ENCODE measurements at places on chromosomes 1 and 21.
A peak's percentile ranks its signal among the peaks of the same experiment; 100 is the strongest.

- DNase-seq = no peak
Observed at GRCh38 chr1:167820684-167821355, 93.1 kb downstream of the ADCY10 start.

DNA sequence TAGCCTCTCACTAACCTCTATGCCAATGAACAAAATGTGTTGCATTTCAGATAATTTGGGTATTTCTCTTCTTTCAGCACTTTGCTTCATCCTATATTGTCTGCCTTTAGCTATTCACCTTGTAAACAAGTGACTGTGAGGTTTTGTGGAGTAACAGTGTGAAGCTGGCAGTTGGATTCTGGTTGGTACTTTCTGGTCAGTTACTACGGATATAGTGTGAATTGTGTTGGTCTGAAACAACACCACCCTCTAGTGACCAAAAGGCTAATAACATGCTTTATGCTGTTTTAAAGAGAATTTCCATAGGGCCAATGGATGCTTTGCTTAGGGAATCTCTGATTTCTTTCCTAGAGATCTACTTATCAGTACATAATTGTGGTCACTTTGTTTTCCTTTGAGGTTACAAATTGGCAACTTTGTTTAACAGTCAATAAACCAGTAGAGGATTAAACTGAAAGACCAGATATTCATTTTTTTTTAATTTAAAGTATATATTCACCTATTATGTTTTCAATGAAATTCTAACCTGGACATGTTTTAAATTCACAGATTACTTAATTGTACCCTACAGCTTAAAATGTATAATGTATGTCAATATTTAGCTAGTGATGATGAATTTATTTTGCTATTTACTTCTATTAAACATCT, 2.5 kb upstream of the PTGER3 start:
- DNase-seq = no peak

DNA sequence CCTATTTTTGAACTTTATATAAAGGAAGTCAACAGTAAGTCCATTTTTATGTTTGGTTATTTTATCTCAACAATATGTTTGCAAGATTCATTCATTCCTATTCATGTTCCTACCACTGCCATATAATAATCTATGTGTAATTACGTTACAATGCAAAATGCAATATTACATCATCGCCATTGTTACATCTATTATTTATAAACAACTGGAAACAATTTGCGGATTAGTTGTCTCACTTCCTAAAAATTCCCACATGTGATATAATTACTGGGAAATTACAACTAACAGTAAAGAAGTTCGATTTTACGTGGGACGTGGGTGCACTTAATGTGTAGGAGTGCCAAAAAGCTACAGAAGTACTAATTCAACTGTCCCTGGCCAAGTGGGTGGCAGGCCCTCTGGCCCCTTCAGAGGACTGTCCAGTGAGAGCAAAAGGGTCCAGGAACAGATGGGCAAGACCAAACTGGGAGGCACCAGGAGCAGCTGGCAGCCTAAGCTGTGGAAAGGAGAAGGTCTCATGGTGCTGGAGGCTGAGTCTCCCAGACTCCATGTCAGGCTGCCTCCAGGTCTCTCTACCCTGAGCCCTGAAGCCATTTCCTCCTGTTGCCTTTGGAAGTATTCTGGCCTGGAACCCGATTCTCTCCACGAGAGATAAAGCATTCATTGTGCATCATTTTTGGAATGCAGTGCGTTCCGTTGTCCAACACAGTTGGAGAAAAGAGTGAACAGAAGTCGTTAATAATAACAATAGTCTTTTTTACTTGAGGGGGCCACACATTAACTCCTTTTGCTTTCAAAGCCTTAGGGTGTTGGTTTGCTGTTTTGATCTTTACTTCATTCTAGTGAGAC, 42.9 kb downstream of the TNNT2 start:
- no peak for DNase-seq

DNA sequence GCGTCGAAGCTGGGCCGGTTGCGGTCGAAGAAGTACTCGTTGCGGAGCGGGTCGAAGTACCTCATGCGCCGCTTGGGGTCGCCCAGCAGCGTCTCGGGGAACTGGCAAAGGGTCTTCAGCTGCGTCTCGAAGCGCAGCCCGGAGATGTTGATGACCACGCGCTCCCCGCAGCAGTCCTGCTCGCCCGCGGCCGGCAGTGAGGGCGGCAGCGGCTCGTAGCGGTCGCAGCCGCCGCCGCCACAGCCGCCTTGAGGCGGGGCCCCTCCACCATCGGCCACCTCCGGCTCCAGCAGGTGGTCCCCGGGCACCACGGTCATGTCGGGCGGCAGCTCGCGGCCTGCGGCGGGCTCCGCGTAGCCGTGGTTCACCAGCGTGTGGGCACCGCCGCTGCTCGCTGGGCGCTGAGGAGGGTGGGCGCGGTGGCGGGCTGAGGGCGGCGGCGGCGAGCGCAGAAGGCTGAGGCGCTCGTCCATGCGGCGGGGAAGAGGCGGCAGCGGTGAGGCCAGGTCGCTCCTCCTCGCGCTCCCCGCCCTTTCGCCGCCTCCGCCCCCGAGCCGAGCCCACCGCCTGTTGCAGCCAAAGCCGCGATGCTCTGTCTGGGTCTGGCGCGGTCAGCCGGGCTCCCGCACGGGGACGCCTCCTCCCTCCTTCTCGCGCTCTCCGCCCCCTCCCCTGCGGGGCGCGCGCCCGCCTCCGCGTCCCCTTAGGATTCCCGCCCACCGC, at the start of gene KCNA3:
Gene KCNA3, minus strand, starts transcription at position 604 of the 723 bp plus-strand sequence. Its CDS starts 131 bp downstream, at position 473.
- DNase-seq = peak; percentile 47

DNA sequence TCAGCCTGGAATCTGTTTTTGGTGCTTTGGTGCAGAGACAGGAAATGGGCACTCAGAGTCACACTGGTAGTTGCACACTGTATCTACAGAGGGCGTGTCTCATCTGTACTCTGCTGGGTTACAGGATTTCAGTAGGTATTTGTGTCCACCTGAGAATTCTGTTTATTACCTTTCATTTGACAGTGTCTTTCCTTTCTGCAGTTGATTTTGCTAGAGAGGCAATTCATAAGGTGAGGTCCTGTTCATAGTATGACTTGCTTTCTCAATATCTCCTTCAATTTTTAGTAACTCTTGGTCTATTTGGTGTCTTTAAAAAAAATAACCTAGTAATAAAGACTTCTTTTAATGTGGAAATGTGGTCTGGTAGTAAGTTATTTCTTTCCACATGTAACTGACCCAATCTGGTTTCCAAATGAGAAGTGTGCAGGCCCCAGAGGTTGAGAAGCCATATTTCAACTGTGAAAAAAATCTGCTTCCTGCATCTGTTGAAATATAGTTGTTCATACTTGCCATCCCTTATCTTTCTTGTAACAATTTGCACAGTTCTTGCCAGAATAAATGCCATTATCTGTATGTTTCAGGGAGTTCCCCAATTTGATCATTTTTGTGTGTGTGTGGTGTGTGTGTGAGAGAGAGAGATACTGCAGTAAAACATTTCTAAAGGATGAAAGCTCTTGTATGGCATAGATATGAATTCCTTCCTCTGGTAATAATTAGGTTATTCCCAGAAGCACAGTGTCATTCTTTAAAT, 78.4 kb upstream of the DNAJC6 start:
- DNase-seq = no peak

DNA sequence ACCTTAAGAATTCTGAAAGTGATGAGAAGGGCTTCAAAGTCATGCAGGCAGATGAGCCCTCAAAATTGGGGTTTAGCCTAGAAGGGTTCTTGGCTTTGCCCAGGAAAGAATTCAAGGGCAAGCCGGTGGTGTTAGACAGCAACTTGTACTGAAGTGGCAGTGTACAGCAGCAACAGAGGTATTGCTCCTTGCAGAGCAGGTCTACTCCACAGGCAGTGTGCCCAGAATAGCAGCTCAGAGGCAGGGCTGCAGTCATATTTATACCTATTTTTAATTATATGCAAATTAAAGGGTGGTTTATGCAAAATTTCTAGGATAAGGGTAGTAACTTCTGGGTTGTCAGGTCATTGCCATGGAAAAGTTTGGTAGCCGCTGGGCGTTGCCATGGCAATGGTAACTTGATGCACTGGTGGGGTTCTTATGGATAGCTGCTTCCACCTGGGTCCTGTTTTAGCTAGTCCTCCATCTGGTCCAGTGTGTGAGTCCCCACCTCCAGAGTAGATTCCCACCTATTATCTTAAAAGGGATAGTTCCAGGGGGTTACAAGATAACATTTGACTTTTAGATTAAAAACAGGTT, 57.9 kb upstream of the CR2 start:
- no peak for DNase-seq

DNA sequence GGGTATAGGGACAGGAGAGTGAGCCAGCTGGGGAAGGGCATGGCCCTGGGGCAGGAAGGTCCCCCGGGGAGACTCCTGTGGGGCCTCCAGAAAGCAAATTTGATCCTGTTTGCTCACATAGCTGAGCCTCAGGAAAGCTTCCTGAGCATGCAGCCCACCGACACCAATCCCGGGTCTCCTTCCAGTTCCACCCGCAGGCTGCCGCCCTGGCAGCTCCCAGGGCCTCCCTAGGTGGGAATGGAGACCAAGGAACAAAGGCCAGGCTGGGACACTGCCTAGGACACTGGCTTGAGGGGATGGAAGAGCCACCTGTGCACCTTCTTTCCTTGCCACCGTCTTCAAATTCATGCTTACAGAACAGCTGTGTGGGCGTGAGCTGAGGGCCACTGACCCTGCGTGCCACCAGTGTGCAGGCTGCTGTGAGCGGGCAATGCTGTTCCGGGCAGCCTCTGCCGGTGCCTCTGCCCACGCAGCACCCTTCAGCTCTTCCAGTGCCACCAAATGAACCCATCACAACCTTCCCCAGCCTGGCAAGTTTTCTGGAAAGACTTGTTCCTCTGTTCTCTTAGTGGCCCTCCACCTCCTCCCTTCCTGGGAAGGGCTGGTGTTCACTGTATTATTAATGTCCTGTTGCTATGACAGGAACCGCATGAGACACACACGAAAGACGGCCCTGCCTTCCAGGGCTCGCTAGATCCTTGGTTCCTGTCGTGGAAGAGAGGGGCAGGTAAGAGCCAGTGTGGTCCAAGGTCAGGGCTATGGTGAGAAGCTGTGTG, 53.6 kb downstream of the ACBD3 start:
- DNase-seq = no peak

- DNase-seq = no peak
Observed at GRCh38 chr1:203037509-203038190, 11.4 kb downstream of the PPFIA4 start.

Measured in activated CD8-positive, alpha-beta memory T cell treated with anti-CD3 and anti-CD28 coated beads for 4 hours (primary cell).